ENCODE measurements at places on chromosomes 2 and 18.

GRCh38 chr18:43420950-43421349 is 143.7 kb upstream of the SYT4 start:
- no peak for DNase-seq

- DNase-seq: no peak
These were observed 40.3 kb upstream of the SMIM21 start for GRCh38 chr18:75467851-75468250.

GRCh38 chr2:156456616-156457015 is 20.4 kb downstream of the GPD2 start:
- no peak for DNase-seq

- peak; percentile 34 for DNase-seq
These were observed 2.0 kb downstream of the DLX1 start for GRCh38 chr2:172087207-172087779.

DNA sequence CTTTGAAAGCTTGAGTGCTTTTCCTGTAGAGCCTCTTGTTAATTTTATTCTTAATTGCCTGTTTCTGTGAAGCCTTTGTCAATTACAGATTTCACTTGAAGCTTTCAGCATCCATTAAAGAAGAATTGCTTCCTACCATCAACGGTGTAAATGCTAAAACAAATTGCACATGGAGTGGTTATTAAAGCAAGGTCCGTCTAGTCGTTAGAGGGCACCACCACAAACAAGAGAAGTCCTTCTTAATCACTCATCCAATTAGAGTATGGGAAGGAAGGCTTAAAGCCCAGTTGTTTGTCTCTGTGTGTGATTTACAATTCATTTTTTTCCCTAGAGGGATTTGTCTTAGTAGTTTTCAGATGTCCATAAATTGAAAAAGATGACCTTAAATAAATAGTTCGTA is 1.6 kb downstream of the KCNJ3 start:
- no peak for DNase-seq

DNA sequence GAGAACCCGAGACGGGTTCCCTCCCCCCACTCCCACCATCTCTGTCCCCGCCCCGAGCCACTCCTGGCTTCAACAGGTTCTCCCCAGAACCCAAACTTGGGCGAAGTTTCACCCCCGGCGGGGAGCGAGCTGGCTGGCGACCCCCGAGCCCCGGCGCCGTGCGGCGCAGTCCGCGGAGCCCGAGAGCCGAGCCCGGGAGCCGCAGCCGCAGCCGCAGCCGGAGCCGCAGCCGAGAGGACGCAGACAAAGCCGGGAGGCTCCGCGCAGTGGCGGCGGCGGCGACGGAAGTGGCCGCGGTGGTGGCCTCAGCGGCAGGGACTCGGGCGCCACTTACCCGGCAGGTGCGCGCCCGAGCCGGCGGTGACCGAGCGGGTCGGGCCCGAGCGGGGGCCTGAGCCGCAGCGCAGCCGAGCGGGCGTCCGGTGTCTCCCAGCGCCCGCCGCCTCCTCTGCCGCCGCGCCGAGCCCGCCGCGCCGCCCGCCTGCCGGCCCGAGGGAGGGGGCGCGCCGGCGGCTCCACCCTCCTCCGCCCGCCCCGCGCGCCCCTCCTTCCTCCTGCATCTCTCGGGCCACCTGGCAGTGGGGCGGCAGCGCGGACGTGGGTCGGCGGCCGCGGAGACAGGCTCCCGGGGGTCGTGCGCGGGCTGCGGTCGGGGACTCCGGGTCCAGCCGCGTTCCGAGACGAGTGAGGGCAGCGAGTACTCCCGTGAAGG is at the start of gene ECEL1:
TSS of gene ECEL1 (minus strand) at position 450 of the 712 bp plus-strand sequence. CDS start 1,181 bp downstream, outside the sequence.
- no peak for DNase-seq

- DNase-seq: no peak
These were observed 40.9 kb upstream of the TRIB2 start for GRCh38 chr2:12675801-12676200.

DNA sequence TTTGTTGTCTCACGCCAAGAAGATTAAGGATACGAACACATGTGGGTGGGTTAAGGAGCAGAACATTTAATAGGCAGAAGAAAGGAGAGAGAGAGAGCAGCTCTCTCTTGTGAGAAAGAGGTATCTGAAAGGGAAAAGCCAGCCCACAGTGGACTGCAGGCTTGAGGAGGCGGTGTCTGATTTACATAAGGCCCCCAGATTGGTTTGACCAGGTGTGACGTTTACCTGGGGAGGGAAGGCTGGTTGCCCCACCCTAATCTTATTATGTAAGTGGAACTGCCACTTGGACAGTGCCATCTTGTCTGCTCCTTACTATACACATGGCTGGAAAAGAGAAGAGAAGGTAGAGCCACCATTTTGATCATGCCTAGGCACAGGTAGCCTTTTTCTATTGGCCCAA is 189.2 kb downstream of the NCK2 start:
- DNase-seq: no peak

- DNase-seq: peak; percentile 14
These were observed 70.7 kb downstream of the SPOPL start for GRCh38 chr2:138572318-138572717.

DNA sequence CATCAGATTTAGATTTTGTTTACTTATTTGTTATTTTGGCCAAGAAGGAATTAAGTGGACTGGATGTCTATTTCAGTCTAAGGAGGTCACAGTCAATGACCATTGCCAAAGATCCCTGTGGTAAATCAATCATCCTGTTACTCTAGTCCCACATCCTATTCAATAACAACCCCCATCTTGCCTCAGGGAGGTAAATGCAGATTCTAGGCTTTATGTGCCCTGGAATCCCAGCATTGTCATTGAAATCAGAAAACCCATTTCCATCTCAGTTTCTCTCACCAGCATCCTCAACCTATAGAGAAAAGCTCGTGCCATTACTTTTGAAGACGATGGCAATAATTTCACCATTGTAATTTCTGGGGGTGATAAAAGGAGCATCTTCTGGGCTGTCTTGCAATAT is 71.8 kb downstream of the SKA1 start:
- no peak for DNase-seq

- DNase-seq: no peak
These were observed 103.6 kb upstream of the WDR75 start for GRCh38 chr2:189337656-189338055.

DNA sequence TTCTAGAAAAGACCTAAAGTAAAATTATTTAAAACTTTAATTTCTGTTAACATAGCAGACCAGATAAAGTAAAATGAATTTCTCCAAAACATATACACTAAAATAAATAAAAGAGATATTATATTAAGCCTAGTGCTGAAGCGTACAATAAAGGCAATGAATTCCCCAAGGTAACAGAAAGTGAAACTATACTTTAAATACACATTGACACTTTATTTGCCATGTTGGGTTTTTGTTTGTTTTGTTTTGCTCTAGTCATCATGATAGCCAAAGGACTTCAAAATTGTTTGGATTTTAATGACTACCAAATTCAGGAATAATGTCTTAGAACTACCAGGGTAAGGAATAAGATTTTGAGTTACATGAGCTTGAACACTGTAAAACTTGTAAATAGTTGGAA is 413.3 kb downstream of the LRRTM4 start:
- no peak for DNase-seq

DNA sequence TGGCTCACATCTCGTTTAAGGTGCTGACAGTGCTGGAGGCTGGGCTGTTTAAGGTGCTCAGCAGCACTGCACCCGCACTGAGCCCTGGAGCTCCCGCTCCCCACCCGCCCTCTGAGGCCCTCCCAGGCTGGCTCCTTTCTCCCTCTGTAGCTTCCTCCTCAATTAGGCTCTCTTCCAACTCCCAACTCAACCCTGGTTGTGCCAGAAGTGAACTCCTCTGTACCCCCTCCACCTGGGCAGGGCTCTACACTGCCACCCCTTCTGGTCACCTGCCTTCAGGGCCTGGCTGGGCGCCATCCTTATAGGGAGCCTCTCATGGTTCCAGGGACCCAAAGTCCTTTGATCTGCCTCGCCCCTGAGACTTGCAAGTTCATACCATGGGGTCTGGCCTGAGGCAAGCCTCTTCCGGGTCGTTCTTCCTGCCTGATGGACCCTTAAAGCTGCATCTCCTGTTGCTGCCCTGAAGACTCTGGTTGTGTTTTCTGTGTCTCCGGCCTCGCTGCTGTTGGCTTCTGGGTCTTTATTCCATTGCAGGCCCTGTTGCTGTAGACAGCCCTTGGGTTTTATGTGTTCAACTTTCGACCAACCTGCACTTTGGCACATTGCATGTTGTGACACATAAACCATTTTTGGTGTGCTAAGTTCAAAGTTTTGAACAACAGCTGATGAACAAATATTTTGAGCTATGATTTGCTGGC is 199.6 kb downstream of the LDLRAD4 start:
- no peak for DNase-seq

- peak; percentile 48 for DNase-seq
These were observed 15.7 kb downstream of the GPR35 start for GRCh38 chr2:240640939-240641338.

DNA sequence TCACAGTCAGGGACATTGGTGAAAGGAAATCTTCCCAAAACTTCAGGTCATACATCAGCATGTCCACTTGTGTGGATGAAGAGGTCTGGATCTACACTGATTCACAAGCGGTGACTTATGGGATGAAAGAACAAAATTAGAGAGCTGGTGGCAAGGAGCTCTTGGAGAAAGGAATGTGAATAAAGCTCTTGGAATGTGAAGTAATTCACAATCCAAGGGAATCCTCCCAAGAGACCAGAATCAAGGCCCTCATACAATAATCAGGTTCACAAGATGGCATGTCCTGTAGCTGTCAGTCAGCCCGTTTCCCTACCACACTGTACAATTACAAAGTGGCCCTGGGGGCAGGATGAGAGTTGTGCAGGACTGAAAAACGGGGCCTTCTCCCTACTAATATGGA is 96.2 kb downstream of the MRPS9 start:
- no peak for DNase-seq

GRCh38 chr18:45342653-45343052 is 272.6 kb upstream of the SLC14A2 start:
- DNase-seq: no peak

DNA sequence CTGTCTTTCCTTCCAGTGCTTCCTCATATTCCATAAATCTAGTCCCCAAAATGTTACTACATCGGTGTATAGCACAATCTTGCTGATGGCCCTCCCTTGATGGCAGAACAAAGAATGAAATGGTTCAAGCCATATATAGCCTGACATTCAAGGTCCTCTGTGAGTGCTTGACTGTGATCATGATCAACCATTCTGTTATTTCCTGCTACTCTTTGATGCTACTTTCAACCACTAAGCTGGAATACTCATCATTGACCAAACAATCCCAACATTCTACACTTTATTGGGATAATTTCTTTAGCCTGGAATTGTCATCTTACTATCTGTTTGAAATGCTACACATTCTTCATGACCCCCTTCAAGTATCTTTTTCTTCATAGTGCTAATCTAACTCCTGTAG is 633.9 kb downstream of the PLCL1 start:
- no peak for DNase-seq

GRCh38 chr2:184834699-184835397 is 236.5 kb downstream of the ZNF804A start:
- peak; percentile 7 for DNase-seq

GRCh38 chr2:176457481-176457880 is 188.2 kb downstream of the MTX2 start:
- no peak for DNase-seq

GRCh38 chr18:12361770-12362378 is 15.2 kb downstream of the AFG3L2 start:
- no peak for DNase-seq

GRCh38 chr2:189366349-189366748 is 74.9 kb upstream of the WDR75 start:
- DNase-seq: no peak

- no peak for DNase-seq
These were observed 73.5 kb downstream of the GALNT3 start for GRCh38 chr2:165720511-165720910.

DNA sequence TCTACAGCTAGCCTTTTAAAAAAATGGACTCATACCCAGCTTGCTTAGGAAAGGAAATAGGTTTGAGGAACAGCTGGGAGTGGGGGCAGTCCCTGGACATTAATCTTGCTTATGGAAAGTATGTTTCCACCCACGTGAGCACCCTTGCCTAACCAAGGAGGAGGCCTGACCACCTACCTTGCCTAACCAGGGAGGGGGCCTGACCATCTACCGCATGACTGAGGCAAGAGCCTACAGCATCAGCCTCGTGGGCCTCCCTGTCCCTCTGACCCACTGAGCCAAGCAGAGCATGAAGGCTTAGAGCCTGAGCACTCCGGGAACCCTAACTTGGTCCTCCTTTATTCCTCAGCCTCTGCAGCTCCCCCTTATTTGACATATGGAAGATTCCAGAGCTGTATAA is 20.2 kb downstream of the PRKAG3 start:
- DNase-seq: no peak

DNA sequence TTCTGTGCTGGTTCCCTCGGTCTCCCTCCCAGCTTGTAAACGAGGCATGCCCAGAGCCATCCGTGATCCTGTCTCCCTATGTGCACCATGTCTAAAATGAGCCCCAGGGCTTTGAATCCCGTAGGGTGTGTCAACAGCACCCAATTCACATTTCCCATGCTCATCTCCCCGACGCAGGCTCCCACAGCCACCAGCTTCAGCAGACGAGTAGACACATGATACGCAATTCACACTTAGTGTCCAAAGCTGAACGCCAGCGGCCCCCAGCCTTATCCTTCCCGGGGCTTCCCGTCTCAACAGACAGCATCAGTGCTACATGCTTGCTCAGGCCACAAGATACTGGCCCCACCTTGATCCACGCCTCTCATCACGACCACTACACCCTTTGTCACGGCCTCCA is 88.1 kb downstream of the EIPR1 start:
- no peak for DNase-seq

DNA sequence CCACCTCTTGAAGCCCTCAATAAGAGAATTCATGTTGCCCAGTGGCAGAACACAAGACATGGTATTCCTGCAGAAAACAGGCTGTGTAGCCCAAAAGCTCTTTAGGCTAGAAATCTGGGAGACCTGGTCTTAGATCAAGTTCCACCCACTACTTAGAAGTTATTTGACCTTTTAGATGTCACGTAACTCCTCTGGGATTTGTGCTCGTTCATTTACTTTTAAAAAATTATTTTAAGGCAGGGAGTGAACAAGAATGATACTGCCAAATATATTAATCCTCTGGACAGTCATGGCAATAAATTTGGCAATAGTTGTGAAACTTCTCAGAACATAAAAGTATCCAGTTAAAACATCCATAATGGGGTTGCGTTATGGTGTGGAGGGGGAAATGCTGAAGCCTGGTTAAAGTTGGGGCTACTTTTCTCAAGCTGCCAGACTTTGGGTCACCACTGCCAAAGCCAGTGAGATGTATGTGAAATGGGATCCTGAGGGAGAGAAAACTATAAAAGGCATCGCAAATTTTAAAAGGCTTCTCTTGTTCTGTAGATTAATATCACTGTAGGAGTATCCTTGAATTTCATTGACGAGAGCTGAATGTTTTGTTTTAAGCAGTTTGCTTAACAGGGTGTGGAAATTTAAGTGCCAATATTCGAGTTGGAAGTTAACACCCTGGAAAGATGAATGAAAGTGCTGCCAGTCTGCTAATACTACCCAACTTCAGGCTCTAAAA is 15.8 kb downstream of the DAPL1 start:
- DNase-seq: no peak

DNA sequence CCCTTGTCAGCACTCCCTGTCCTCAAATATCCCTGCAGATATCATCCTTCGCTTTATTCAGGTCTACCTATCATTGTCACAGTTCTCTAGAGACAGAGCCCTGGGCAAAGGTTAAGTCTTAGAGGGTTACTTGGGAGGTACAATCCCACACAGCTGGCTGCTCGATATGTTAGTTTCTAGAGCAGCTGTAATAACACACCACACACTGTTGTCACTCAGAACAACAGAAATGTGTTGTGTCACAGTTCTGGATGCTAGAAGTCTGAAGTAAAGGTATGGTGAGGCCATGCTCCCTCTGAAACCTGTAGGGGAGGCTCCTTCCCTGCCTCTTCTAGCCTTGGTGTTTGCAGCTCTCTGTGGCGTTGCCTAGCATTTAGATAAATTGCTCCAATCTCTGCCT is 9.9 kb upstream of the RAPGEF4 start:
- no peak for DNase-seq
